ENCODE measurements at places on chromosomes 12 and 14.

GRCh38 chr12:115697340-115697739, 580.2 kb downstream of the MED13L start:
- DNase-seq: no peak

- no peak for DNase-seq
Measured at GRCh38 chr14:101364503-101365328, 196.6 kb upstream of the DIO3 start.

DNA sequence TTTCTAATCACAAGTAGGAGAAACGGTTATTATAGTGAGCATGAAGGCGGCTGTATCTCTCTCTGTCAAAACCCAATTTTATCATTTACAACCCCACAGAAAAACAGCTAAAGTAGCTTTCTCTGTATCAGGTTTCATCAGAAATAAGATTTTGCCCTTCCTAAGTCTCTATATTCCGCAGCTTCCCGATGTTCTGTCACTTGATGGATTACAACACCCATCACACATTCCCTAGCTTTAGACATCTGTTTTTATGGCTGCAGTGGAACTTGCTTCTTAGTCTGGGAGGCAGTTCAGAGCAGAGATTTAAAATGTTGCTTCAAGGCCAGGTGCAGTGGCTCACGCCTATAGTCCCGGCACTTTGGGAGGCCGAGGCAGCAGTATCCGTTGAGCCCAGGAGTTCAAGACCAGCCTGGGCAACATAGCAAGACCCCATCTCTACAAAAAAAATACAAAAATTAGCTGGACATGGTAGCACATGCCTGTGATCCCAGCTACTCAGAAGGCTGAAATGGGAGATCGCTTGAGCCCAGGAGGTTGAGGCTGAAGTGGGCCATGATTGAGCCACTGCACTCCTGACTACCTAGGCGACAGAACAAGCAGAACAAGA, 27.6 kb upstream of the FOXN3 start:
- no peak for DNase-seq

DNA sequence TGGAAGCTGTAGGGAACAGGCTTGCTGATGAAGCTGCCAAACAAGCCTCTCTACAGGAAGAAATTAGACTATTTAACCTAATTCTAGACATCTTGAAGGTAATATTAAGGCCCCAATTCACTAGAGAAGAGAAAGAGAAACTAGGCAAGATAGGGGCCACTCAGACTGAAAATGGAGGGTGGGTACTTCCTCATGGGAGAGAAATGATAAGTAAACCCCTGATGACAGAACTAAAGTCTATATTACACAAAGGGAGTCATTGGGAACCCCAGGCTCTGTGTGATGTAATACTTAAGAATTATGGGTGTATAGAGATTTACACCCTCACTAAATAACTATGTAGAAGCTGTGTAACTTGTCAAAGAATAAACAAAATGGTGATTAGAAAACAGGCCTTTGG, 64.3 kb downstream of the APOBEC1 start:
- no peak for DNase-seq

- peak; percentile 52 for DNase-seq
Measured at GRCh38 chr14:70622111-70622712, 19.5 kb upstream of the TTC9 start.

- DNase-seq: no peak
Measured at GRCh38 chr14:53993920-53994607, 37.4 kb upstream of the BMP4 start.

DNA sequence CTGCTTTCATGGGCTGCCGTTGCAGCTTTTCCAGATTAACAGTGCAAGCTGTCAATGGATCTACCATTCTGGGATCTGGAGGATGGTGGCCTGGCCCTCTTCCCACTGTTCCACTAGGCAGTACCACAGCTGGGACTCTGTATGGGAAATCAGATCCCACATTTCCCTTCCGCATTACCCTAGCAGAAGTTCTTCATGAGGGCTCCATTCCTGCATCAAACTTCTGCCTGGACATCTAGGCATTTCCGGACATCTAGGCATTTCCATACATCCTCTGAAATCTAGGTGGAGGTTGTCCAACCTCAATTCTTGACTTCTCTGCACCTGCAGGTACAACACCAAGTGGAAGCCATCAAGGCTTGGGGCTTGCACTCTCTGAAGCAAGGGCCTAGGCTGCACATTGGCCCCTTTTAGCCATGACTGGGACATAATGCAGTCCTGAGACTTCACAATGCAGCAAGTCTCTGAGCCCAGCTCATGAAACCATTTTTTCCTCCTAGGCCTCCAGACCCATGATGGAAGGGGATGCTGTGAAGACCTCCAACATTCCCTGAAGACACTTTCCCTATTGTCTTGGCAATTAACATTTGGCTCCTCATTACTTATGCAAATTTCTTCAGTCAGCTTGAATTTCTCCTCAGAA, 863.3 kb downstream of the C12orf50 start:
- DNase-seq: no peak

DNA sequence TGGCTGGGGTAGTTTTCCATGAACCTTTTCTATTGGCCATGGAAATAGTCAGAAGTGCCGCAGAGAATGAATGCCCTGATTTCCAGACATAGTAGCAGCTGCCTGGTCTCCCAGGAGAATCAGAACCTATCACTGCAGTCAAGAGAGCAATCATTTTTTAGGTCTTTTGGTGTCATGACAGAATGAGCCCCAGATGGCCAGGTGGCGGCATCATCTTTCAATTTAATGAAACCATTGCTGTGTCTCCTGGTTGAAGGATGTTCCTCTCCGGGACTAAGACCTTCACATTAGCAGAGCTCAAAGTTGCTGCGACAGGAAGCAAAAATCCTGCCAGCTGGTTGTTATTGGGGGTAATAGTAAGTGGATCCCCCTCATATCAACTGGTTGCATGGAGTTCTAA, 18.8 kb downstream of the TNFAIP2 start:
- DNase-seq: no peak

DNA sequence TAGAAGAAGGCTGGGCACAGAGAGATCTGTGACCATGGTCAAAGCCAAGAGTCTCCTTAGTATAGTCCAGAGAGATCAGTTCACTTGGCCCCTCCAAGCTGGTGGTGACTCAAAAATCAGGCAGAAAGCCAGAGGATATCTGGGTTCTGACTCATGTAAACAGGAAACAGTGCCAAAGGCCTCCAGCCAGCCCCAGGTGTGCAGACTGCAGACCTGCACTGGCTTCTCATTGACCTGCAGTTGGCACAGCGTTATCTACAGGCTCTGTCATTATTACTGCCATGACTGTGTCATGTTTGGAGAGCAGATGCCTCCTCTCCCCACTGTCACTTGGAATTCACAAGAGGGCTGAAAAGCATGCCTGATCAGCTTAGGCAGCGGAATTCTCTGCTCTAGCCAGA, 295.7 kb upstream of the PRKD1 start:
- no peak for DNase-seq

- no peak for DNase-seq
Measured at GRCh38 chr12:11477110-11477509, 81.7 kb upstream of the PRB2 start.

GRCh38 chr12:69649529-69649928, 38.8 kb upstream of the LRRC10 start:
- no peak for DNase-seq

- no peak for DNase-seq
Measured at GRCh38 chr14:79229383-79229909, 981.9 kb downstream of the DIO2 start.

DNA sequence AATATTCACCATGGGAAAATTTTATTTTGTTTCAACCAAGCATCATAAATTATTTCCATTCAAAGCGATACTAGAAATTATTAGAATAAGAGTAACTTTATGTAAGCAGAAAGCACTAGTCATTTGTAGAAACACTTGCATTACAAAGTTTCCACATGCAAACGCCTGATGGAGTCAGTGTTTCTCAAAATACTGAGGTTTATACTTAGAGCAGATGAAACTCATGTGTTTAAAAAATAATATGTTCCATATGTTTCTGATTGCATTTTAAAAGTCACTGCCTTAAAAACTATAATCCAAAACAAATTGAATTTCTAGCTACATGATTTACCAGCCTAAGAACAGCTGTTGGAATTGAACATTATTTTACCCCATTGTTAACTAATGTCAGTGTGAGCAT, 1246.4 kb downstream of the SLC16A7 start:
- DNase-seq: no peak

DNA sequence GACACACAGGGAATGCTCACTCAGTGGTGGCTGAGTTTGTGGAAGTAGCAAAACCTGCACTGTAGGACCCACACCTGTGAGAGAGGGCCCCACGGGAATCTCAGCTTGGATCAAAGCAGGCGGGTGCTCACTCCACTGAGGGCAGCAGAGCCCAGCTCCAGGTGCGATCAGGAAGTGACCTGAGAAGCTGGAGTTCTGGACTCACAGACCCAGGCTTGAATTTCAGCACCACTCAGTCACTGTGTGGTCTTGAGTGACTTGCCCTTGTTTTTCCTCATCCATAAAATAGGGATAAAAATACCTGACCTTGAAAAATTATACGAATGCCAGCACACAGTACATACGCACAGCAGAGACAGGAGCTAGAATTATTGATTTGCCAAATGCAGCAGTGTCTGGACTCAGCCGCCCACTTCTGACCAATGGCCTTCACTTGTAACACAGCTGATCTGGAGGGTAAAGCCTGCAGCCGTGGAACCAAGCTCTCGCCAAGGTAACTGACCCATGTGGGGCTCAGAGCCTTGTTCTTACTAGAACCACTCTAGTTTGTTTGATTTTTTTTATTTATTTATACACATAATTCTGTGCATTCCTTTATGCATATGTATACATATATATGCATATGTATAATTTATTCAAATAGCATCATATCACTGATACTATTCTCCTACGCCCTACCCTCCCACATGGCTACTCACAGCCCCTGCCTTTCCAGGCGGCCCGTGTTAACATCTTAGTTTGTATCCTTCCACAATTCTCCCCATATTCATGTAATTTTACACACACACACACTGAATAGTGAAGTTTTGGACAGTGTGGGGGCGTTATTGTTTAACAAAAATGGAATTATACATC, 53.9 kb downstream of the DPF3 start:
- no peak for DNase-seq

DNA sequence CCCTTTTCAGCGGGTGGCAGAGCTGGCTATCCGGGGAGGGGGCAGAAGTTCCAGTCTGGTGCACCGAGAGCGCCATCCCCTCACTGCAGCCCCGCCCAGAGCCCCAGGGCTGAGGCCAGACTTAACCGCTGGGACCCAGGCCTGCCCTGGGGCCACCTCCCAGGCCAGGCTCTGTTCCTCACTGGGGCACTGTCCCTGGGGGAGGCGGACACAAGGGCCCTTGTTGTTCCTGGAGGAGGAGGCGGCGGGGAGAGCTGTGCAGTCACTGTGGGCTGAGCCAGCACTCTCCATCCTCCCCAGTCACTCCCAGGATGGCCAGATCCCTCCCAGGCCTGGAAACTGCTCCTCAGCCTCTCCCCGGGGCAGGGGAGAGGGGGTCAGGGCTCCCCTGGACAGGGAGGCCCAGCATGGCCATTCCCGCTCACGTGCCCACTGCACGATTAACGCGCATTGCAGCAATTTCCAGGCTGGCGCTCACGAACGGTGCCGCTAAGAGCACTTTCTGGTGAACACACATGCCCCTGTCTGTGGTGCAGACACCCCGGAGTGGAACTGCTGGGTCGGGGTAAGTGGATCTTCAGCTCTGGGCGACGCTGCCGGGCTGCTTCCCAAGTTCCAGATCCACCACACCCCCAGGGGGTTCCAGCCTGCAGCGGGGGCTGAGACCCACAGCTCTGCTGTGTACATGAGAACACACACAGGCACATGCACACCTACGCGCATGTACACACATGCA, 89.8 kb upstream of the SFSWAP start:
- no peak for DNase-seq

DNA sequence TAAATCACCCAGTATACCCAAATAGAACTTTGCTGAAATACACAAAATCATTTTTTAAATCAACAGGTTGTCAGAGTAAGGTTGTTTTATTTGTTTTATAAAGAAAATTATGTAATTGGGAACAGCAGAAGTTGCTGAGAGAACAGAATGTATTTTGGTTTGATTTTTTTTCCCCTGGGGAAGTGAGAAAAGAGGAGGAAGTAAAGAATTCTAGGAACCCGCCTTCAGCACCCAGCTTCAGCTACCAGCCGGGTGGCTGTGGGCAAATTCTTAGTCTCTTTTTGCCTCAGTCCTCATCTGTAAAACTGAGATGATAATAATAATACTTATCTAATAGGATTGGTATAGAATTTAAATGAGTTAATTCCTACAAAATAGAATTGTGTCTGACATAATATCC, 119.4 kb downstream of the SRGAP1 start:
- DNase-seq: no peak

- no peak for DNase-seq
Measured at GRCh38 chr14:25463480-25463879, 413.5 kb upstream of the STXBP6 start.

DNA sequence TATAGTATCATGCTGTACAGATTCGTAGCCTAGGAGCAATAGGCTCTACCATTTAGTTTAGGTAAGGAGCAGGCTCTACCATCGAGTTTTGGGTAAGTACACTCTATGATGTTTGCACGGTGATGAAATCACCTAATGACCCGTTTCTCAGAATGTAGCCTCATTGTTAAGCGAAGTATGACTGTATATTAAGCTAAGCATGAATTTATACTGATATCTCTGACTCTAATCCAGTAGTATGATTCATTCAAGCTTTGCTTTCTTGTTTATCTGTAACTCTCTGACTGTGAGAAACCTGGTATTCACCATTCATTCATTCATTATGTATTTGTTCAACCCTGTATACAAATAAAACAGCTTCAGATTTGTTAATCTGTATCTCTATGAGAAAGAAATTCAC, 283.9 kb upstream of the PRICKLE1 start:
- no peak for DNase-seq

- DNase-seq: no peak
Measured at GRCh38 chr12:112096070-112096469, 12.5 kb downstream of the NAA25 start.

DNA sequence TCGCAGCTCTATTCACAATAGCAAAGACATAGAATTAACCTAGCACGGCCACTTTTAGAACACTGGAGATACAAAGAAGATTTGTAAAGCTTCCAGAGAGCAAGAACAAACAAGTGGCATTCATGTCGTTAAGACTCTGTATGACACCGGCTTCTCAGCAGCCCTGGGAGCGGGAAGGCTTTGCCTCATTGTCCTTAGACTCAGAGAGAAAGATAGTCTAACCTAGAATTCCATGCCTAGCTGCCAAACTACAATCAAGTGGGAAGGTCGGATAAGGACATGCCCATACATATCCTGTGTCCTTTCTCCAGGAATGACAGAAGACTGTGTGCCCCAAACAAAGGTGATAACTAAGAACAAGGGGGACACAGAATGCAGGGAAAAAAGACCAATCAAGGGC, 1038.3 kb downstream of the BCL11B start:
- no peak for DNase-seq

- no peak for DNase-seq
Measured at GRCh38 chr12:53916788-53917655, 21.6 kb upstream of the HOXC13 start.

DNA sequence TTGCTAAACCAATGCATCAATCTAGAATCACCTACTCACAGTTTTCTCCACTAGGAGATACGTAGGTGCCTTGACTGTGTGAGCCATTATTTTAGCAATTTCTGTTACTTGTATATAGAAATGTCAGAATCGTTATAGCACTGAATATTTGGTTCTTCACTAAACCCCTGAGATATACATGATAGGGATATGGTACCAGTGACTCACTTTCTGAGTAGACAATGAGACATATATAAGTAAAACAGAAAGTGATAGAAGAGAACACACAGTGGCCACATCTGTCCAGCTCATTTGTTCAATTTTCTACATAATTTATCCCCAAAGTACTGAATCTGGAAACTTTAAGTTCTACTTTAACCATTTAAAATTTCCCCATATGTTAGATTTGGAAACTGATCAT, 1505.5 kb upstream of the TMEM132C start:
- no peak for DNase-seq

Data from activated CD4-positive, alpha-beta memory T cell treated with anti-CD3 and anti-CD28 coated beads, Interleukin-2, amount 10 ng/mL, durations not matched to agents 7 days and 5 days (primary cell).